ENCODE measurements at places on chromosomes 3 and 15.

GRCh38 chr3:141412936-141413354 is 44.6 kb downstream of the ZBTB38 start:
- DNase-seq: peak; percentile 54

DNA sequence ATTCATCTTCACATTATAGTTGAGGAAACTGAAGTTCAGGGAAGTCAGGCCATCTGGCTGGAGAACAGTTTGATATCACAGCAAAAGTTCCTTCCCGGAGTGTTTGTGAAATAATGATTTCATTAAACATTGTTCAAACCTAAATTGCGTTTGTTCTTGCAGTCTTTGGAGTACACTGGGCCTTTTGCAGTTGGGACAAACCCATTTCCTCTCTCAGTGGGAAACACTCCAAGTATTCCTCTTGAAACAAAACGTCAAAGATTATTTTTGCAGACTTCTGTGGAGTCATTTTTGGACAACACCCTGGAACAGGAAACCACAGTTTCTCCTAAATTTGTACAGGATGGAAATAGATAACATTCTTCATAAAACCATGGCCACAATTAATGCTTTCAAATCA is 287.5 kb downstream of the PTPRG start:
- peak; percentile 83 for DNase-seq

DNA sequence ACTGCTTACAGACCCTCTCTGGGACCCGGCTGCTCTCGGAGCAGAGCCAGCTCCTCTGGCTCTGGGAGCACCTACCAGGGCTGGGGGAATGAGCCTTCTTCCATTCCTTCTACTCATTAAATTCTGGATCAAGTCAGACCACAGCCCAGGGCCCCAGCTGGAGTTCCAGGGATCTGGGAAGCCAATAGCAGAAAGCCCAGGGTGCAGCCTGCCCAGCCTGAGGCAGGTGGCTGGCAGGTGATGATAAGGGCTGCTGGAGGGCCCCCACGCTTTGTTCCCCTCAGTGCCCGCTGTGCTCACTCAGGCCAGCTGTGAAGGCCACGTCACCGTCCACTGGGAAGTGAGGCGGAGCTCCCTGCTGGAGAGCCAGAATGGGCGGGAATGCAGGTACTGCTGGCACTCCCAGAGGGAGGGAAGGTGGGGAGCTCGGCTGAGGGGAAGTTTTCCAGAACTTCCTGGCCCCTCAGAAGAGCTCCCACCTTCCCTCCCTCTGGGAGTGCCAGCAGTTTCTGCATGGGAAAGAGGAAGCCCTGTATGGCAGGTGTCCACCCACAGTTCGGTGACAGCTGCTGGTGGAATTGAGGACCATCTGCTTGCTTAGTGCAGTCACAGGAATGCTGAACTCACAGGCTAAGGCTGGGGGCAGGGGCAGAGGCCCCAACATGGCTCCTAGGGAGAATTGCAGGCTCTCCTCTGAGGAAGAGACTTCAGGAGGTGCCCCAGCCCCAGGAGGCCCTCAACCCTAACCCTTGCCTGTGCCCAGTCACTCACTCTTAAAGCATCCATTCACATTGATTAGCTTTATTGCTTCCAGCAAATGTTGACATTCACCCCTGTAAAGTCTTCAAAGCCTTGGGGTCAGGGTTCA is 12.6 kb upstream of the RTP3 start:
- no peak for DNase-seq

GRCh38 chr3:171309906-171310359 is 150.3 kb downstream of the TNIK start:
- no peak for DNase-seq

DNA sequence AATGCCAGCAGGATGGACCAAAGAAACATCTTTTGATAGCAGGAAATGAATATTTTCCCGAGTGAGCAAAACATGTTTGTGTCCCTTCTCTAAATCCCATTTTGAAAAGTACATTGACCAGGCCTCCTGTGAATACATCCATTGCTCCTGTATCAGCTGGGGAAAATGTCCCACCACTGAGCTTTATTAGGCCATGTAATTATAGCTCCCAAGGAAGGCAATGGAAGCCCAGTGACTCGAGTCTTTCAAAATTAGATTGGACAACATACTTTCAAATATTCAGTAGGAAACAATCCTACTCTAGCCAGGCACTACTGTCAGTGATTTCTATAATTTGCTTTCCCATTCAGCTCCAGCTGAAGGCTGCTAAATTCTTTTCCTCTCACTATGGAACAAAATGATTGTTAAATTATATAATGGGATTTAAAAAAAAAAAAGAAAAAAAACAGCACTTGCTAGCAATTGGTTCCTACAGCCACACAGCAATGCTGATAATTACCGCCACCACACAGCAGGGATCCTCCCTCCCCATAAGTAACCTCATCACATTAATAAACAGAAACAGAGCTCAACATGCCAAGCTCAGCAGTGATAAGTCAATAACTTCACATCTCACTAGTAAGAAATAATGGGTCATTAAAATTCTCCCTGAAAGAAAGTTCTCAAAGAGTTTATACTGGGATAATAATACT is 172.4 kb upstream of the SLC2A2 start:
- no peak for DNase-seq

GRCh38 chr15:49236869-49237268 is 66.8 kb downstream of the GALK2 start:
- no peak for DNase-seq

- no peak for DNase-seq
Measured at GRCh38 chr3:142818651-142819050, 70.2 kb downstream of the PCOLCE2 start.

- DNase-seq: no peak
Measured at GRCh38 chr3:133941415-133941821, 45.7 kb upstream of the RAB6B start.

DNA sequence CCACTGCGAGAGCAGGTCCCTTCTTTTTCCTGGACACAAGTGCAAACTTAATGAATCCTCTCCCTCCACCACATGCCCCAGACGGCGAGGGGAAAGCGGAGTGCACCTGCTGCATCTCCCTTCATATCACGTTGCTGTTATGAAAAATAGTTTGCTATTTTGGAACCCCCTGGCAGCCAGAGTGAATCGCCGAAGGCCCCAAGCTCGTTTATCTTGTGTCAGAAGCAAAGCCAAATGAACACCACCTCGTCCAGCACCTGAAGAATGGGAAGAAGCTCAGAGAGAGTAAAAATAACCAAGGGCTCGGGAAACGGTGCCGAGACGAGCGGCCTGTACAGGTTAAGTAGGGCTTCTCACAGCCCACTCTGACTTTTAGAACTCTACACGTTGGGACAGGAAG is 394.6 kb upstream of the RORA start:
- DNase-seq: no peak

DNA sequence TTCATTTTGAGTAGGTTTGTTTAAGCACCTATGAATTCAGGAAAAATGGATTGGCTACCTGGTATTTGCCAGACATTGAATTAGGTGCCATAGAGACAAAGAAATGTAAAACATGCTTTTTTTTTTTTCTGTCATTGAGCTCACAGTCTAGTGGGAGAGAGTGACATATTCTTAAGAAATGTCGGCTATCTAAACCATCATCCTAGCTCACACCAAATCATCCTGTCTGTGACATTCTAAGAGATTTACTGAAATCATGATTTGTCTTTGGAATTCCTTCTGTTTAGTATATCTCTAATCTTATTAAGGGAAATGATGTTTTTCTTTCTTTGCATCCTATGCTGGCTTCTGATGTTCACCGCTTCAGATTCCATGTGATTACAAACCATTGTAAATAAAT is 59.5 kb upstream of the STXBP5L start:
- DNase-seq: no peak

GRCh38 chr15:94858011-94858410 is 626.6 kb downstream of the MCTP2 start:
- DNase-seq: no peak

GRCh38 chr15:29570948-29571791 is 251.1 kb downstream of the TJP1 start:
- peak; percentile 6 for DNase-seq

DNA sequence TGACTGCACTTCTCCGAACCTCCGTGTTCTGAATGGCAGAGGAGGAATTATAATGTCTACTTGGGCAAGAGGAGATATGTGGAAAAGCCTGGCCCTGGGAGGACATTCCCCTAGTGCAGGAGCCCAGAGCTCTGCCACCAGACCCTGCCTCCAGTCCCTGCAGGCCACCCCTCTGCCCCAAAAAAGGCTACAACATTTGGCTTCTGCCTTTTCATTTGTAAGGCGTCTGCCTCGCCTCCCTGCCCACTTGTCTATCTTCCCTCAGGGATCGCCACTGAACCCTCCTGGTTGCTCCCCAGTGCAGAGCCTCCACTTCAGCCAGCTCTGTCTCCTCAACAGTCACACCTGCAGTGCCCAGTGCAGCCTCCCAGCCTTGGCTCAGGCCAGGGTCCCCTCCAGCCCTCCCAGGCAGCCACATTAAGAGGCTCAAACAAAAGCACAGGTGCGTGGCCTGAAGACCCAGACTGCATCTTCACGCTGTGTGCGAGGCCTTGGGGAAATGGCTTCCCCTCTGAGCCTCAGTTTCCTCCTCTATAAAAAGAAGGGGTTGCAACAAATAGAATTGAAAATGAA is 125.9 kb upstream of the SMAD3 start:
- no peak for DNase-seq

- no peak for DNase-seq
Measured at GRCh38 chr3:106881186-106881585, 496.1 kb upstream of the CCDC54 start.

- DNase-seq: no peak
Measured at GRCh38 chr3:130374908-130375307, 29.4 kb downstream of the COL6A5 start.

- DNase-seq: no peak
Measured at GRCh38 chr3:11195201-11195600, 40.9 kb downstream of the HRH1 start.

DNA sequence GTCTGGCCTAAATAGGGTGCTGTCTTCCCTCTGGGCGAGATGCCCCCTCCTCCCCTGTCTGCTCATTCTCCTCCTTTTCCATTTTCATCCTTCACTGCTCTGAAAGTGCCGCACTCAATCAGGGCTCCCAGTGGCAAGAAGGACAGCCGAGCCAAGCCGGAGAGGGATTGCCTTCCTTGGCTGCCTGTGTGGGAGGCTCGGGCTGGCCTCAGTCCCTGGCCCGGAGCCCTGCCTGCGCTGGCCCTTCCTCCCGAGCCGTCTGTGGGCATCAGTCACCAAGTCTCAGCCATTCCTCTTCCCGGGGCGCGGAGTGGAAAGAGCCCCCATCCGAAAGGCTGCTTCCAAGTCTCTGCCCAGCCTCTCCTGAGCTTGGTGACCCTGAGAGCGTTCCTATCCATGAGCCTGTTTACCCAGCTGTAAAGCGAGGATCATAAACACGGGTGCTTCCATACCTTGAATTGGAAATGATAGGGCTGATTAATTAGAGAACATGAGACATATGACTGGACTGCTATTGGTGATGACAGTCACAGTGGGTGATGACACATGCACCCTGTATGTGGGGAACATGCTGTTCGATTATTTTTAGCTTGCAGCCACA is 59.1 kb upstream of the TLE3 start:
- no peak for DNase-seq

GRCh38 chr15:55237219-55238130 is 40.7 kb upstream of the RSL24D1 start:
- DNase-seq: no peak

DNA sequence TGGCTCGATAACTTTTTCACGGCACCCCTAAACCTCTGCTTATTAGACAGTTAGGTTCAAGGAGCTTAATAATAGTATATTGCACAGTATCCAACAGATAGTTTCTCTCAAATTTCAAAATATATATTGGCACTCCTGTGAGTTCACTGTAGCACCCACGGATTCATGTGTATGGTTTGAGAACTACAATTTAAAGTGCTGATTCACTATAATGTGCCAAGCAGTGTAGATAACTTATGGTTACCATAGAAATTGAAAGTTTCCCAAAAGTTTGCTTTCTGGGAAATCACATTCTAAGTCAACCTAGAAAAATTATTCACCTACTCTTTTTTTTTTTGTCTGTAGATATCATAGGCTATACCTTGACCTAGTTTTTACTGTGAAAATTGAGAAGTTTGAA is 86.6 kb downstream of the GAP43 start:
- no peak for DNase-seq

- peak; percentile 42 for DNase-seq
Measured at GRCh38 chr3:133964547-133964946, 65.2 kb downstream of the SLCO2A1 start.

- DNase-seq: no peak
Measured at GRCh38 chr3:142735462-142735861, 11.6 kb downstream of the TRPC1 start.

GRCh38 chr3:53009826-53010539 is 35.9 kb downstream of the SFMBT1 start:
- peak; percentile 32 for DNase-seq

DNA sequence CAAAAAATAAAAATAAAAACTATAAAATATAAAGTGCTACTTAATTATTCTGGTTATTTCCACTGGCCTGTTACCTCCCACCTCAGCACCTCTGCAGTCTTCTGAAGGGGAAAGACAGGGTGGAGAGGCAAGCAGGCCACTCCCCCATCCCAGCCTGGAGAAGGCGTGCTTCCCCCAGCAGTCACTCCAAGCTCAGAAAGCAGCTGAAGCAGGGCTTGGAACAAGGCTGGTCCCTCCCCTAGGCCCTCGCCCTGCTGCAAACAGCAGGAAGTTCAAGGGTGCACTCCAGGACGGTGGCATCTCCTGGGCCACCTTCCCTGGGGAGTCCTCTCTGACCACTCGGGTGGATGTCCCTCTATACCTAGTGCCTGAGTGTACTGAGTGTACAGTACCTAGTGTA is 21.4 kb downstream of the CACNA2D2 start:
- no peak for DNase-seq

DNA sequence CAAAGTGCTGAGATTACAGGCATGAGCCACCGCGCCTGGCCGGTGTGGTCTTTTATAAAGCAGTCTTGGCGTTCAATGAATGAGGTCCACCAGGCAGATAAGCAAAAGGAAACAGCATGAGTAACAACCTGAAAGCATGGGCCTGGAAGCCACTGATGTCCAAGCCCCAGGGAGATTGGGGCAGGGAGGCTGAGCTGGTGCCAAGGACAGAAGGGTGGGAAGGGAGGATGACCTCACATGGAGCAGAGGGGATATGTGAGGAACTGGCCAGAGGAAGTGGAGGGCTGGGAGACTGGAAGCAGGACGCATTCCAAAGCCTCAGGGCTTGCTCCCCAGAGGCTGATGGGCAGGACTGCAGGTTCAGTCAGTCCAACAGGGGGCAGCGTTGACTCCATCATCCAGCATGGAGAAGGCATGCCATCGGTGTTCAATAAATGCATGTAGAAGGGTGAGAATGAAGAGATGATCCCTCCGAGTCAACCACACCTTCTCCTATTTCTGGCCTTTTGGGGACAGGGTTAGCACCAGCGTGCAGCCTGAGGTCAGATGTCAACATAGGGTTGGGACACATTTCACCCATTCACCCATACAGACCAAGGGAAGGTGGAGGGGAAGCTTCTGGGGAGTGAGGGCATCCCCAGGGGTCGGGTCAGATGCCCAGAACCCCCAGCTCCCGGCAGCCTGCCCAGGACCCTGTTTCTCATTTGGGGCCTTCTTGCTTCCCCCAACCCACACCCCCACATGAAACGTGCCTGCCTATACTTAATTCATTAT is 14.8 kb downstream of the MYL3 start:
- DNase-seq: peak; percentile 50

Data from SK-MEL-5 (cell line).